Activated CD8-positive, alpha-beta memory T cell treated with anti-CD3 and anti-CD28 coated beads for 4 hours (primary cell): ENCODE measurements at places on chromosomes 1 and 21.

DNA sequence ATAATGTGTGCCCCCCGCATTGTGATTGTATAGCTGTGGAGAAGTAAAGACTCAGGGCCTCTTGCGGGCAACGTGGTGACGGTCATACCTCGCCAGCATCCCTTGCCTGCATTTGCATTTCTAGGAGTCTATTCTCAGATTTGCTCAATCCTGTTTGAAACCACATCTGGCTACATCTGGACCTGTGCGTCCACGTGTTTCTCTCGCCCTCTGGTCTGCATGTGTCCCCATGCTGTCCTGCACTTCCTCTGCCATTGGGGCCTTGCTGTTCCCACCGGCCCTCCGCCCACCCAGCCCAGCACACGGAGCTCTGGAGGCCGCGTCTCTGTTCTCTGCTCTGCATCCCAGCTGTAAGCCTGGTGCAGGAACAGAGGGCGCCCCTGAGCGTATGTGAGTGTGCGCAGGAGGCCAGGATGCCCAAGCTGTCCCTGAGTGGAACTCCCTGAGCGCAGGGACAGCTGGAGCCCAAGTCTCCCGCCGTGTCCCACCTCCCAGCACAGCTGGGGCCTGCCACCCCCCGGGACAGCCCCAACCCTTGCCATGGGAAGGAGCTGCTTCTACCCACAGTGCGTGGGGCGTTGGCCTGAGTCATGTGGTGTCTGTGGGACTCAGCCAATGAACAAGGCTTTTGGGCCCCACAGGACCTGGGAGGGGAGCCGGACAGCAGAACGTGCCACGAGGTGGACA, 1.6 kb downstream of the KRTAP10-2 start:
- DNase-seq: no peak

- DNase-seq: no peak
Observed at GRCh38 chr1:213995603-213996002, 7.8 kb downstream of the PROX1 start.

GRCh38 chr1:26597629-26598039, 68.1 kb downstream of the RPS6KA1 start:
- no peak for DNase-seq

DNA sequence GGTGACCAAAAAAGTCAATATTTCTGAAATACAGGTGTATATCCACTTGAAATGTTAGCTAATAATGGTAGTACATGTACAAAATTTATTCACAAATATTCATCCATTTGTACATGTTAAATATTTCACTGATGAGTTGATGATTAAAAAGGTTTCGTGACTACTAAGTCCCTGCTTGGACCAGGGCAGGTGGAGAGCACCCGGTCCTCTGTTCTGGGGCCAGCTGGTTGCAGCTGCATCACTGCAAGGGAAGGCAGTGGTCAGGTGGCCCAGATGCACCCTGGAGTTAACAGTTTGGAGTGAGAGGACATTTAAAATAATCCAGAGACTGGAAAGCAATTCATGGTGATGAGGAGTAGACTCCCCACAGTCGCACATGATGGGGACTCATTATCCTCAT, 141.2 kb downstream of the ZBTB18 start:
- DNase-seq: no peak

GRCh38 chr1:53174971-53175913, 21.4 kb upstream of the CPT2 start:
- DNase-seq: no peak

DNA sequence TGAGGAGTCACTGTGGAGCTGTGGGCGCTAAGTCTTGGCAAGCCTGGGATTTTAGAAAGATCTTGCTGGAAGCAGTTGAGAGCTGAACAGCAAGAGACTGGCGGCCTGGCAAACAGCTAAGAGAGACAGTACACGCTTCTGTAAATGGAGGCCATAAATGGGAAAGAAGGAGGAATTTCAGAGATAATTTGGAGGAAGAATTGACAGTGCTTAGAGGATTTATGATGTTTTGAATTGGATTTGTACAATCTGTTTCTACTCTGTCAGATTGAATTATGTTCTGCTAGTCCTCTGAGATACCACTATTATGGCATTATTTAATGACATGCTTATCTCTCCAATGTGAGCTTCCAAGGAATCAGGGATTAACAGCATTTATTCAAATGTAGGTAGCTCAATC, 50.1 kb downstream of the ABCA4 start:
- no peak for DNase-seq

DNA sequence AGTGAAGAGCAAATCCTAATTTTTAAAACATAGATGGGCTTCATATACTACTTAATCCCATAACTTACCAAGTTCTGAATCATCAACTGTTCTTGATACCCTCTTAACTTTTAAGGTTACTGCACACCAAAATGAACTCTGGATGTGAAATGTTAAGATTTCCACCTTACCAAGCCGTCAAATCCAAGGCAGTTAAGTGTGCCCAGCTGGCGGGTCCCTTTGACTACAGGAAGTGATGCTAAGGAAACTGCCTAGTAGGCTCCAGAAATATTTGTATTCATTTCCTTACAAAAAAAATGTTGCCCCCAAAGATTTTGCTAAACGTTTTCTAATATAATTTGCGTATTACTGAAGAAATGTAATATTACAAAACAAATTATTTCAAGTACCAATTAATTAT, 10.7 kb downstream of the NRIP1 start:
- no peak for DNase-seq

DNA sequence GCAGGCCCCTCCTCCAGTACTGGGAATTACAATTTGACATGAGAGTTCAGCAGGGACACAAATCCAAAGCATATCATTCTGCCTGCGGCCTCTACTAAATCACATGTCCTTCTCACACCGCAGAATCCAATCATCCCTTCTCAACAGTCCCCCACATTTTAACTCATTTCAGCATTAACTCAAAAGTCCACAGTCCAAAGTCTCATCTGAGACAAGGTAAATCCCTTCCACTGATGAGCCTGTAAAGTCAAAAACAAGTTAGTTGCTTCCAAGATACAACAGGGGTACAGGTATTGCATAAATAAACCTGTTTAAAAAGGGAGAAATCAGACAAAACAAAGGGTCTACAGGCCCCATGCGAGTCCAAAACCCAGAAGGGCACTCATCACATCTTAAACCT, 64.0 kb downstream of the EBNA1BP2 start:
- no peak for DNase-seq

- DNase-seq: no peak
Observed at GRCh38 chr1:9068981-9069325, 482 bp downstream of the SLC2A5 start.

DNA sequence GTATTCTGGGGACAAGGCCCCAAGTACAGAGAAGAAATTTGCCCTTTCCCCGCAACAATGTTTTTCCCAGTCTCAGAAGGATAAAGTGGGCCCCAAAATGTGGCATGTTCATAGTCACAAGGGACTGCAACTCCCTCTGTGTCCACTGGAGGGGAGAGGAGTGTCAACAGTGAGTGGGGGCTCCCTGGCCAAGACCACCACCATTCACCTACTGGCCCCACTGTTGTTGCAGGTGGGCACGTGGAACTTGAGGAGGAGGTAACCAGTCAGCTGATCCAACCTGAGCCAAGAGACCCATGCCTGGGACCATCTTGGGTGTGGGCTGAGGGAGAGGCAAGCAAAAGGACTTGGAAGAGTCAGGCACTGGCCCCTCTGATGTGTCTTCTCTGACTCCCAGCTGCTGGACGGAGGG, 777 bp downstream of the NUDT17 start:
- no peak for DNase-seq

DNA sequence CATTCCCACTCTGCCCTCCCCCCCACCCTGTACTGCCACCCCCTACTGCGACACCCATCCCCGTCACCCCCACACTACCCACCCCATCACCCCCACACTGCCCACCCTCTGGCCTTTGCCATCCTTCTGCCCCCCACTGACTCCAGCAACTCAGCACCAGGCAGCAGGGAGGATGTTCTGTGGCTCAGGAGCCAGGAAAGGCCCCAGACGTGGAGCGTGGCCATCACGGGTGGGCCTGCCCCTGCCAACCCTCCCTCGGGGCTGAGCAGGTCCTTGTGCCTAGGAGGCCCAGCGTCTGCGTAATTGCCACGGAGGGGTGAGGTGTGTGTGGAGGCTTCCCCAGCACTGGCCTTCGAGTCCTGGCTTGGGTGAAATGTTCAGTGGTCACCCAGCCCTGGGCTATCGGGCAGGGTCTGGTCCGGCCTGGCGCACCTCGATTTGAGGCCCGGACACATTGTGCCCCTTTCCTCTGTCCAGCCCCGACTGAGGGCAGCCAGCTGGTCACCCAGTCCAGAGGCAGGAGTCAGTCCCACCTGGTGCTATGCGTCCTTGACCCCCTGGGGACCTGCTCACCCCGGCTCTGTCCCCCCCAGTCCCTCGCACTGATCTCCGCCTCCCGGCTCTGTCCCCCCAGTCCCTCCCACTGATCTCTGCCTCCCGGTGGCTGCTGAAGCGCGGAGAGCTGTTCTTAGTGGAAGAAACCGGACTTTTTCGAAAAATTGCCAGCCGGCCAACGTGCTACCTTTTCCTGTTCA, 23.0 kb downstream of the ARHGEF16 start:
- DNase-seq: no peak

- DNase-seq: no peak
Observed at GRCh38 chr1:48758976-48759375, 17.7 kb downstream of the BEND5 start.

DNA sequence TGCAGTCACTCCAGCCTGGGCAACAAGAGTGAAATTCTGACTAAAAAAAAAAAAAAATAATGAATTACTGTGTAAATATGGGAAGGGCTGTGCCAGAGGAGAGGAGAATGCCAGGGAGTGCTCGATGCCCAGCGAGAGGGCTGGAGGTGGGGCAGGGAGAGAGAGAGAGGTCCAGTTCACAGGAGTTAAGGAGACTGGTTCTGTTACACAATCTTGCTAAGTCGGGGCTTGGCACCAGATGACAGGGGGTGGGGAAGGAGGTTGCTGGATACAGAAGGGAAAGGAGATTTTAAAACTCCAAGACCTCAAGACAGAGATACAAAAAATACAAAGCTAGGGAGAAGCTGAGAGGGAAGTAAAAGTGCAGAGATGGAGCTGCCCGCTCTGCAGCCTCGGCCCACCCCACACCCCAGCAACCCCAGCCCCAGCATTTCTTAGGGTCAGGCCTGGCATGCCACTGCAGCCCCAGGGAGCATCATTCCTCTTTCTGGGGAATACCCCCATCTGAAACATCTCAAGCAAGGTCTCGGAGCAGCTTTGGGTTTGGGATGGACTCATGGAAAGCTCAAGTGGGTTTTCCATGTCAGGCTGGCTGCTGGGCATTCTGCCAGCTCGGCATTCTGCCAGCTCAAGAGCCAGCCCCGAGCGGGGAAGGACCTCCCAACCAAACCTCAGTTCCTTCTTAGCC, 991 bp downstream of the SELENBP1 start:
- DNase-seq: no peak

DNA sequence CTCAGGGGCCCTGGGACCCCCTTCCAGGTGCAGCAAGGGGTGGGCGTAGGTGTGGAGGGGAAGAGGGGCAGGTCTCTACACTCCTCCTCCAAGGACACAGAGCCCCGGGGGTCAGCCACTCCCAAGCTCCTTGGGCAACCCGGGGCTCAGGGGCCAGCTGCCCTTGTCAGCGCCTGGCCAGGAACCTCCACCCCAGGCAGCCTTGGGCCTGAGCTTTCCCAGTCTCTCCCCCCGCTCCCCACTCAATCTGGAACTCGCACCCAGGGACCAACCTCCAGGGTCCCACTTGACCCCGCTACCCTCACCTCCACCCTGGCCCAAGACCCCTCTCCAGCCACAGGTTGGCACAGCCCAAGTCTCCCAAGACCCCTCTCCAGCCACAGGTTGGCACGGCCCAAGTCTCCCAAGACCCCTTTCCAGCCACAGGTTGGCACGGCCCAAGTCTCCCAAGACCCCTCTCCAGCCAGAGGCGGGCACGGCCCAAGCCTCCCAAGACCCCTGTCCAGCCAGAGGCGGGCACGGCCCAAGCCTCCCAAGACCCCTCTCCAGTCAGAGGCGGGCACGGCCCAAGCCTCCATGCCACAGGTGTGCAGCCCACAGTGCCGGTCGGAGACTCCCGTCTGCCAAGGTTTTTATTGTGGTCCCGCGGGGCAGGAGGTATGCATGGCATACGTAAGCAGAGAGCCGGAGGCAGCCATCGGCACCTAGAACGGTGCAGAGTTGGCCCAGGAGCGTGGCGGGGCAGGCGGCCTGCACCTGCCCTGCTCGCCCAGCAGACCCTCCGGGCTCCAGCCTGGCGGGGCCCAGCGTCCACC, 3.0 kb downstream of the TNFRSF4 start:
- no peak for DNase-seq

- DNase-seq: no peak
Observed at GRCh38 chr1:152878042-152878441, at the start of gene SMCP. TSS of gene SMCP (plus strand) at chr1:152878322. CDS start at chr1:152884423, 6,101 bp downstream.

- no peak for DNase-seq
Observed at GRCh38 chr1:63877816-63878215, 104.0 kb downstream of the ROR1 start.

DNA sequence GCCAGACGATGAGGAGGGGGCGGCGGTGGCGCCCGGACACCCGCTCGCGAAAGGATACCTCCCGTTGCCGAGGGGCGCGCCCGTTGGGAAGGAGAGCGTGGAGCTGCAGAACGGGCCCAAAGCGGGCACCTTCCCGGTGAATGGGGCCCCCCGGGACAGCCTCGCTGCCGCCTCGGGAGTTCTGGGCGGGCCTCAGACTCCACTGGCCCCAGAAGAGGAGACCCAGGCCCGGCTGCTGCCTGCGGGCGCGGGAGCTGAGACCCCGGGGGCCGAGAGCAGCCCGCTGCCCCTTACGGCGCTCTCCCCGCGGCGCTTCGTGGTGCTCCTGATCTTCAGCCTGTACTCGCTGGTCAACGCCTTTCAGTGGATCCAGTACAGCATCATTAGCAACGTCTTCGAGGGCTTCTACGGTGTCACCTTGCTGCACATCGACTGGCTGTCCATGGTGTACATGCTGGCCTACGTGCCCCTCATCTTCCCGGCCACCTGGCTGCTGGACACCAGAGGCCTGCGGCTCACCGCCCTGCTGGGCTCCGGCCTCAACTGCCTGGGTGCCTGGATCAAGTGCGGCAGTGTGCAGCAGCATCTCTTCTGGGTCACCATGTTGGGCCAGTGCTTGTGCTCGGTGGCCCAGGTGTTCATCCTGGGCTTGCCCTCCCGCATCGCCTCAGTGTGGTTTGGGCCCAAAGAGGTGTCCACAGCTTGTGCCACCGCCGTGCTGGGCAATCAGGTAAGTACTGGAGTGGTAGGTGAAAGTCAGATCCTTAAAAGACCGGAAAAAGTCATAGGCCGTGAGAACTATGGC, 588 bp downstream of the FLVCR1 start:
- no peak for DNase-seq

GRCh38 chr1:150420560-150421265, 56.8 kb downstream of the RPRD2 start:
- no peak for DNase-seq

GRCh38 chr1:205663286-205663936, 16.9 kb downstream of the SLC45A3 start:
- DNase-seq: no peak
